ENCODE measurements at places on chromosomes 5 and 9.

GRCh38 chr9:111386386-111386785 is 56.4 kb upstream of the OR2K2 start:
- no peak for DNase-seq
- no peaks in the 10 kb centered on the region for H3K27me3 ChIP-seq
- no peak overlapping the region for H3K4me3 ChIP-seq
- no peaks in the 10 kb centered on the region for H3K4me1 ChIP-seq
- H3K36me3 ChIP-seq: peaks cover 83% of the 10 kb centered on the region

- DNase-seq: no peak
- no peak overlapping the region for H3K27ac ChIP-seq
- H3K27me3 ChIP-seq: no peaks in the 10 kb centered on the region
- H3K4me3 ChIP-seq: no peak overlapping the region
- H3K36me3 ChIP-seq: peaks cover 9% of the 10 kb centered on the region
Measured at GRCh38 chr5:131382407-131383395, 118.8 kb downstream of the CDC42SE2 start.

- H3K4me1 ChIP-seq: peaks cover 11% of the 10 kb centered on the region
- no peaks in the 10 kb centered on the region for H3K27me3 ChIP-seq
- DNase-seq: peak; percentile 82
- no peaks in the 10 kb centered on the region for H3K36me3 ChIP-seq
Measured at GRCh38 chr5:32531885-32532520, 53.4 kb upstream of the SUB1 start.

GRCh38 chr9:133762488-133763271 is 24.5 kb upstream of the SARDH start:
- DNase-seq: peak; percentile 49
- peaks cover 9% of the 10 kb centered on the region for H3K36me3 ChIP-seq

- no peak overlapping the region for H3K4me3 ChIP-seq
- DNase-seq: no peak
- peaks cover 27% of the 10 kb centered on the region for H3K27me3 ChIP-seq
Measured at GRCh38 chr5:1122511-1123294, 10.8 kb upstream of the SLC12A7 start.

- no peaks in the 10 kb centered on the region for H3K36me3 ChIP-seq
- H3K4me1 ChIP-seq: no peaks in the 10 kb centered on the region
- H3K27me3 ChIP-seq: no peaks in the 10 kb centered on the region
- no peak for DNase-seq
- no peak overlapping the region for H3K27ac ChIP-seq
Measured at GRCh38 chr5:166499447-166500240, 1791.8 kb upstream of the WWC1 start.

- H3K36me3 ChIP-seq: no peaks in the 10 kb centered on the region
- no peaks in the 10 kb centered on the region for H3K27me3 ChIP-seq
- H3K4me3 ChIP-seq: no peak overlapping the region
- no peak for DNase-seq
- no peak overlapping the region for H3K27ac ChIP-seq
Measured at GRCh38 chr5:22598796-22599195, 254.3 kb downstream of the CDH12 start.

- no peaks in the 10 kb centered on the region for H3K4me1 ChIP-seq
- no peak overlapping the region for H3K27ac ChIP-seq
- no peak overlapping the region for H3K4me3 ChIP-seq
- DNase-seq: no peak
- H3K36me3 ChIP-seq: no peaks in the 10 kb centered on the region
Measured at GRCh38 chr5:75472973-75473372, 38.5 kb downstream of the CERT1 start.

- H3K4me3 ChIP-seq: no peak overlapping the region
- no peak overlapping the region for H3K27ac ChIP-seq
- H3K4me1 ChIP-seq: no peaks in the 10 kb centered on the region
- DNase-seq: no peak
- no peaks in the 10 kb centered on the region for H3K27me3 ChIP-seq
Measured at GRCh38 chr5:22889720-22890119, 36.6 kb upstream of the CDH12 start.

DNA sequence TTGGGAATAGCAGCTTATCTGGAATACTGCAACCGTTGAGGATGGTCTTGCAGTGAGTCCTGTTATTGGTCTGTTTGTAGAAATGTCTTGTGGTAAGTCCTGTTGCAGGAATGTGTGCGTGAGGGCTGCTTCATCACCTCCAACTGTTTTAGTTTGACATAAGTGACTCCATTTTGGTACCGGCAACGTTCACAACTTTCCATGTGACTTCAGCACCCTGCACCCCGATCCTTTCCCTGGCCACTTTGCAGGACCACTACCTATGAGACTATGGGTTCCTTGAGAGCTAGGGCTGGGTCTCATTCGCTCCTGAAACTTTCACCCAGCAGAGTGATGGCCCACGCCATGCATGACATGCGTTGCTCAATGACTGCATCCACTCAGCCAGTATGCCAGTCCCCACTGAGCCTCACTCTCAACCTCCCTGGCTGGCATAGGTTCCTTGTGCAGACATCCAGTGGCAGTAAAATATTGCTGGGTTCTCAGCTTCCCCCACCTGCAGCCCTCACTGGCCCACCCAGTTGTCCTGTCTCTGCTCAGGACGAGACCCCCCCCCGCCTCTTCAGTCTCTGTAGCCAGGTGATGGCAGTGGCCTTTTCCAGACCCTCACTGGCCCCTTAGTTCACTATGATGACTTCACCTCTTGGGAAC is 8.0 kb downstream of the SURF6 start:
- DNase-seq: no peak
- H3K27me3 ChIP-seq: no peaks in the 10 kb centered on the region
- H3K4me3 ChIP-seq: no peak overlapping the region

GRCh38 chr5:124591583-124591982 is 154.9 kb downstream of the ZNF608 start:
- no peak overlapping the region for H3K4me3 ChIP-seq
- DNase-seq: no peak
- H3K27ac ChIP-seq: no peak overlapping the region
- H3K4me1 ChIP-seq: peaks cover 3% of the 10 kb centered on the region

DNA sequence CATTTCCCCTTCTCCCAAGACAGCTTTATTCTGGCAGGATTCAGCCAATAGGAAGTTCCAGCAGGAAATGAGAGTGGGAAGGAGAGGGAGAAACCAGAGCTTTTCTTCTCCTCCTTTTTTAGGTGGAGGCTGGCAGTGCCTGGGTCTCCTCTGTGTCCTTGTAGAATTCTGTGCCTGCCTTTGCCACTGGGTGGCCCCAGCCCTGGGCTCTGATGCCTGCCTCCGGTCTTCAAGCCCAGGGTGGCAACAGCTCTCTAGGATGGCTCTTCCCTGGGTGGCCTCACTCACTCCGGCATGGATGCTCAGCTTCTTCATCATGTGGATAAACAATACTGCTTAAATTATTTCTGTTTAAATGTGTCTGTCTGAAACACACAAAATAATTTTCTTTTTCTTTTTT is 694.8 kb downstream of the SEMA5A start:
- no peak overlapping the region for H3K4me3 ChIP-seq
- no peak overlapping the region for H3K27ac ChIP-seq

DNA sequence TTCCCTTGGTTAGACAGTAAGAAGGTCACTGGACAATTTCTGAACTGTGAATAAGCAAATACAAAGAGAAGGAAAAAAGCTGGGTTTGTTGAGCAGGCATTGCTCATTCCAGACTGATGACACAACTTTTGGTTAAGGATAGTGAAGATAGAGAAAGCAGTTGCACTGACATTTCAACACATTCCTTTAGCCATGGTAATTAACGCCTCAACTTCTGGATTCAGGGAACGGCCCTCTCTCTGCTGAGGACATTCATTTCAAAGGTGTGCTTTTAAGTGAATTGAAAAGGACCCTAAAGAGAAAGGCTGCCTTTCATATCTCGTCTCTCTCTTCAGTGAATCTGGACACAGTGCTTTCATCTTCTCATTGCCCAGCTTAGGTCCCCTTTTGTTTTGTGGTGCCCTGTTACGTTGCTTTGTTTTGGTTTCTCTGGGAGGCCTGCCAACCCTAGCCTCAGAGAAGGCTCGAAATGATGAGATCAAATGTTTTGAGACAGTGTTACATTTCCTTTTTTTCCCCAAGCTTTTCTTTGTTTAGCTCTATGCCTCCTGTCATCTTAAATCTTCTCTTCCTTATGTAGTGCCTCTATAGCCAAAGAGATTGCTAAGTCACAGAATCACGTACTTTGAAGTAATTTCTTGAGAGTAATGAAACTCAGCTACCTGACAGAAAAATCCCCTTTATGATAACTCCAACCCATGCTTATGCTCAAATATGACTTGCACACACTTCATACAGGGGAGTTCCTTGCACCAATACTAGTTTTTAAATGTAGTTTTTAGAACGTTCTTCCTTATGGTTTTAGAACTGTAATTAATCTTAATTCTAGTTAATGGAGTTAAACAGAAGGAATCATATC is 94.4 kb upstream of the IFNE start:
- peak; percentile 78 for DNase-seq
- H3K27ac ChIP-seq: peak overlapping the region; percentile 94
- peak overlapping the region; percentile 65 for H3K4me3 ChIP-seq
- H3K36me3 ChIP-seq: no peaks in the 10 kb centered on the region
- H3K27me3 ChIP-seq: no peaks in the 10 kb centered on the region

- H3K27ac ChIP-seq: no peak overlapping the region
- no peak for DNase-seq
- no peaks in the 10 kb centered on the region for H3K27me3 ChIP-seq
- no peak overlapping the region for H3K4me3 ChIP-seq
- no peaks in the 10 kb centered on the region for H3K4me1 ChIP-seq
Measured at GRCh38 chr5:136675769-136676168, 310.4 kb upstream of the TRPC7 start.

DNA sequence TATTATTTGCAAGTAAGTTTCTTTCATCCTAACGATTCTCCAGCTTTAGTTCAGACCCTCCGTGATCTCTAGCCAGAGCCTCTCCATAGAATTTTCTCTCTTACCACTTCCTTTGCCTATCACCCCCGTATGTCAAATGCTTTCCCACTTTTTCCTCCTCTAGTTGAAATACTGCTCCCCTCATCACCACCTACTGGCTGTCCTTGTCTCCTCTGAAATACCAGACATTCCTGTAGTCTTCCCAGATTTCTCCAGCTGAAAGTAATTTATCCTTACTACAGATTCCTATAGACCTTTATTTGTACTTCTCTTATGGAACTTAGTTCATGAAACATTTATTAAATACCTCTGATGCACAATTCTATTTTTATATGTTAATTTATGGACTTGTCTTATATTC is 36.0 kb upstream of the GLIPR2 start:
- peak; percentile 9 for DNase-seq
- H3K27ac ChIP-seq: peak overlapping the region; percentile 87
- H3K4me3 ChIP-seq: no peak overlapping the region
- peaks cover 13% of the 10 kb centered on the region for H3K36me3 ChIP-seq

DNA sequence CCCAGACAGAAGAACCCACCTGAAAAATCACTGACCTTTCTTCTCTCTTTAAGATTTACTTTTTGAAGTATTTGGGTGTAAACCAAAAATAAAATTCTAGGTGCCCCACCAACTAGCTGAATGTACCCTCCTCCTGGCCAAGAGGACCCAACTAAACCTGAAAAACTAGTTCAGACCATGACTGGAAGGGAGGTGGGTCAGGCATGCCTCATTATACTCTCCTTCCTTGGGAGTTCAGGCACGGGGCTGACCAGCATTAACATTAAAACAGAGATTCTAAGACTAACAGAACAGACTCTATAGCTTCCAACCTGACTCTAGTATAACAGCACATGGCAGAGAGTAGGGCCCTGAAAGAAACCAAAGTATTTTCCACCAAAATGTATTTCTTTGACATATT is 61.4 kb downstream of the CERT1 start:
- no peaks in the 10 kb centered on the region for H3K4me1 ChIP-seq
- H3K27me3 ChIP-seq: no peaks in the 10 kb centered on the region
- H3K36me3 ChIP-seq: no peaks in the 10 kb centered on the region
- no peak for DNase-seq
- no peak overlapping the region for H3K27ac ChIP-seq
